ENCODE measurements at places on chromosomes 3 and 15.

DNA sequence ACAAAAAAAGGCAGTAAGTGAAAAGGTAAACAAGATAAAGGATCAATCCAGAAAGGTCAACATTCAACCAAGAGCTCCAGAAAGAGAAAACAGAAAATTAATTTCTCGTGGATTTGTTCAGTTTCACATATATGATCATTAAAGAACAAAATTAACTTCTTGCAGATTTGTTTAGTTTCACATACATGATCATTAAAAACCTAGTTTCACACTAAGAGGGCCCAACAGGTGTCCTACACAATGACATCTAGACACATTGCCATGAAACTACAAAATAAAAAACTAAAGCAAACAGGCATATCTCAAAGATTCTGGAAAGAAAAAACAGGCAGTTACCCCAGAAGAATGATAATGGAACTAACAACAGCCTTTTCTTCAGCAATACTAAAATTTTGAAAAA, 22.1 kb downstream of the PHC3 start:
- no peak for DNase-seq

GRCh38 chr15:98304371-98304770, 343.9 kb downstream of the ARRDC4 start:
- DNase-seq: no peak

- DNase-seq: no peak
Observed at GRCh38 chr15:85689729-85690128, 105.0 kb downstream of the KLHL25 start.

- DNase-seq: no peak
Observed at GRCh38 chr3:126050626-126051025, 33.3 kb downstream of the SLC41A3 start.

GRCh38 chr15:68158046-68158628, 47.0 kb downstream of the CALML4 start:
- DNase-seq: peak; percentile 10

GRCh38 chr3:157493627-157494550, 9.3 kb downstream of the VEPH1 start:
- peak; percentile 78 for DNase-seq

GRCh38 chr3:141469720-141470119, 17.1 kb upstream of the RASA2 start:
- DNase-seq: no peak

- DNase-seq: no peak
Observed at GRCh38 chr3:104820959-104821358, 545.8 kb upstream of the ALCAM start.

DNA sequence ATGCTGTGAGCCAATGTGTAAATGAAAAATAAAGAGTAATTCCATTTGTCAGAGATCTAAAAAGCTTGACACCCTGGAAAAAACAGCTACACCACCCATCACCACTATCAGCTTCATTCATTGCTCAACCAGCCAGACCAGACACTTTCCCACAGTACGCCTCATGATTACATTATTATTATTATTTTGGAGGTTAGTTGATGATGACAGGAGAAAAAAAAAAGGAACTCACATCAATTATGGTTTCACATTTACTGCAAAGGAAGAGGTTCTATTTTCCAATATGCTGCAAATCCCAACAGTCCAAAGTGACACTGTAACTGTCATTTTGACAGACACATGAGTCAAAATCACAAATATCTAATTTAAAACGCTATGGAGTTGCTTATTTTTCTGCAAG, 134.7 kb upstream of the TSC22D2 start:
- no peak for DNase-seq

GRCh38 chr3:130342821-130343661, 2.4 kb upstream of the COL6A5 start:
- no peak for DNase-seq

- no peak for DNase-seq
Observed at GRCh38 chr15:64618540-64618939, 156.8 kb downstream of the RBPMS2 start.

GRCh38 chr15:61084944-61085367, 144.1 kb downstream of the RORA start:
- DNase-seq: no peak

DNA sequence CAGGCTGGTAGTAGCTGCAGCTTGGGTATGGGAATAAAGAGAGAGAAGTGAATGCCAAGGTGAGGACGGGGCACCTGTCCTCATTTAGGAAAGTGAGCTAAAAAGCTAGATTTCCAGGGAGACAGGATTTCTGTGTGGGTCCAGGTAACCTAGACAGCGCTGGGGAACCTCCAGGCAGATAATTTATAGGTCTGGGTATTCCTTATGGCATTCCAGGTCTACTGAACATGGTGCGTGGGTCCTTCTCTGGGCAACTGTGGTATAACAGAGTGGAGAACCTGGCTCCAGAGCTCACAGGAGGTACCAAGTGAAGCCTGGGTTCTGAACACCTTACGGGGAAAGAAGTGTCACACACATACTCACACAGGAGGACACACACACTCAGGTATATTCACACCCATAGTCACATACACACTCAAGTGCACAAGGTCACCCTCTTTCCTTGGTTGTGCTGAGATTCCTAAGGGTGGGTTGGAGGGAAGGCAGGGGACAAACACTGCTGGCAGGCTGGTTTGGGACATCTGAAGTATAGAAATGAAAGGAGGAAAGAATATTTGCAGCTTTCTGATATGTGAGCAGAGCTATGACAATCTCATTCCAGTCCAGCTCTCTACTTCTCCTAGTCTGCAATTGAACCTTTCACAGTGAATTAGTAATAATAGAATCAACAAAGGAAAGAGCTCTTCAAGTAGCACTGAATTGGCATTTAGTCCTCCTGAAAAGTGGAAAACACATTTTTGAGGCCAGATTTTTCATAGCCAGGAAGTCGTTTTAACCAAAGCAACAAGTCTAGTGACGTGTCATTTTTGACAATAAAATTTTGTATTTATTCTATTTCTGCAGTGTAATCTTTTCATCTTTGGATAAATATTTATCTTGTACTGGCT, 37.4 kb upstream of the ITGA11 start:
- no peak for DNase-seq

DNA sequence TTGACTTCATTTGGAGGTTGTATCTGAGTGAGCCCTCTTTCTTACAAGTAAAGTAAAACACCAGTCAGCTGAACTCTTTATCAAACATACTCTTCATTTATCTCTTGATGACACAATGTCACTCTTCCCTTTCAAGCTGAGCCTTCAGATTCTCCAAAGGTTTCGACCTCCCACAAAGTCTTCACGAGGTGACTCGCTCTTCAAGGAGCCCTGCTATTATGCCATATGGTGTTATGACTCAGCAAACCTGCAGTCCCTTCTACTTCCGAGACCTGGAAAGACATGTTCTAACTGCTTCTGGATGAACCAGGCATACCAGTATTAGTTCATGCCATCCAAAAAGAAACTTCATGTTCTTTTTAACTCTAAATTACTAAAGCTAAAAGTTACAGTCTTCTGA, 23.1 kb downstream of the AADAC start:
- peak; percentile 76 for DNase-seq

DNA sequence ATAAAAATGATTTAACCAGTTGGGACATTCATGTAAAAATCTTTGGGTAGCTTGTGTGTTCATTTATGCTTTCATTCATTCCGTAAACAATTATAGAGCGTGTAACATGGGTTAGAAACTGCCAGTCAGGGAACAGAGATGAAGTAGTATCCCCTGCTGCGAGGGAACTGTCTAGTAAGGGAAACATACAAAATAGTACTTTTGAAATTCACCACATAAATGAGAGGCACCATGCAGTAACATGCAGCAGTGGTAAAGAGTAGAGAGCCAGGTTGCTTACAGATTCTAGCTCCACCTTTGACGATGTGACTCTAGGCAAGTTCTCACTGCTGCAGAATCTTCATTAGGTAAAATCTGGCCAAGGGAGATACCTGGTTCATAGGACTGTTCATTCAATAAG, 938 bp downstream of the DZIP3 start:
- DNase-seq: peak; percentile 6

DNA sequence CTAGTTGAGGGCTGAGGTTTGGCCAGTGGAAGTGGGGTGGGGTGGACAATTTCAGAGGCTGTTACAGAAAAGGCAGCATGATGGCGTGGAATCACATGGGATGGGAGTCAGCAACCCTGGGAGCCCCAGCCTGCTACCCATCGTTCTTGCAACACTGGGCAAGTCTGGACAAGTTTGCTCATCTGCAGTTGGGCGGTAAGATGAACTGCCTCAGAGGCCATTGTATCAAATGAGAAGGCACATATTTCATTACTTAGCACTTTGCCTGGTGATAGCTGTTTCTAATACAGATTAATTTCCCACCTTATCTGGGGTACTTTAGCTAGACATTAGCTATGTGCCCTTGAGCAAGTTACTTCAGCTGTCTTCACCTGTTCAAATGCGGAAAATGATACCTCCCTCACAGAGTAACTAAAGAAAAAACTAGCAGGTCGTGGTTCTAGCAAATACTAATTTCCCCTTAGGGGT, 248.9 kb downstream of the THSD4 start:
- peak; percentile 21 for DNase-seq

DNA sequence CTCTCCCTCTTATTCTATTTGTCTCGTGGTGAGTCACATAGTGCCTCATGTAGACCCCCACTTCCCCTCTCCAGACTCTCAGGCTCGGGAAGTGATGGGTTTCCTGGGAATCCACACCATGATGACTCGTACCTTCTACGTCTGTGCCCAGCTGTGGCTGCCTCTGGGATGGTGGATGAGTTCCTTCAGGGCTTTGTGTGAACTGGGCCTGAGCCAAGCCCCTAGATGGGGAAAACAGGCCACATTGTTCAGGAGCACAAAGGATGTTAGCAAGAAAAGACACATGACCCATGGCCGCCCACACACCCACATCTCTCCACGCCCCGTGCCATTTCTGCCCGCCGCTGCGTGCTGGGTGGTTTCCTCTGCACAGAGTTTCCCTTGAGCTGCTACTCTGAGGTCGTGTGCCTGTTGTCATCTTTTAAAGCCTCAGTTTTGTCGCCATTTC, 10.5 kb downstream of the ISG20 start:
- peak; percentile 57 for DNase-seq

DNA sequence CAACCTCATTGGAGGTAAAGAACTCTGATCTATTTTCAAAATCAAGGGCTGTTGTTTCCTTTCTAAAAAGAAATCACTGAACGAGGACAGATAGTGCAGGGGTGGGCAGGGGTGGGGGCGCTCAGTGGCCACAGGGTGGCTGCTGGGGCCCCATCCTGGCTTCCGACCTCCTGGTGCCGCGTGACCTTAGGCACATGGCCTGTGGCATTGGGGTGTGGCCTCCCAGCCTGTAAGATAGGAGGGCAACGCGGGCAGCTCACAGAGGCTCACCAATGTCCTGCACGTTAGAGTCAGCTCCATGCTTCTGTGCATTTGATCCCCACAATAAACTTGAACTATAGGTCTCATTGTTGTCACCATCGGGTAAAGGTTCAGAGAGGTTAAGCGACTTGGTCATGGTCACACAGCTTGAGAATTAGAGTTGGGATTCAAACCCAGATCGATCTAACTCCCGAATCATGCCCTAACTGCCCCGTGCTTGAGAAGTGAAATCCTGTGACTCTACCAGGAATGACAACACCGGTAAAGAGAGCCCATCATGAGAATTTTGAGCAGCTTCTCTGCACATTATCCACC, 148.0 kb upstream of the SLC6A11 start:
- DNase-seq: no peak

DNA sequence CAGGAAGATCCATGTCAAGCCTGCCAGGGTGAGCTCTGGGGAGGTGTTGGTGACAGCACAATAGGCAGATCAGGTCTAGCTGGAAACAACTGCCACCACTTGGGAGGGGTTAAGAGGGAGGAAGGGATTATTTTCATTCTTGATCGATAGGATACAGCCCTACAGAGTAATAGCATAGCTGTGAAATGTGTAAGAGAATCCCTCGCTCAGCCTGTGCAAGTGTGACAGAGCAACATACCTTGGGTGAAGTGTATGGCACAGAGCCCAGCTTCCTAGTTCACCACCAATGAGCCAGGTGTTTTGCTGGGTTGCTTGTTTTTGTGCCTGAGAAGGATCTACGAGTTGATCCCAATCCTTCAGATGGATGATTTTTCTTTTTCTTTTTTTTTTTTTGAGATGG, 9.2 kb upstream of the DCUN1D1 start:
- no peak for DNase-seq

DNA sequence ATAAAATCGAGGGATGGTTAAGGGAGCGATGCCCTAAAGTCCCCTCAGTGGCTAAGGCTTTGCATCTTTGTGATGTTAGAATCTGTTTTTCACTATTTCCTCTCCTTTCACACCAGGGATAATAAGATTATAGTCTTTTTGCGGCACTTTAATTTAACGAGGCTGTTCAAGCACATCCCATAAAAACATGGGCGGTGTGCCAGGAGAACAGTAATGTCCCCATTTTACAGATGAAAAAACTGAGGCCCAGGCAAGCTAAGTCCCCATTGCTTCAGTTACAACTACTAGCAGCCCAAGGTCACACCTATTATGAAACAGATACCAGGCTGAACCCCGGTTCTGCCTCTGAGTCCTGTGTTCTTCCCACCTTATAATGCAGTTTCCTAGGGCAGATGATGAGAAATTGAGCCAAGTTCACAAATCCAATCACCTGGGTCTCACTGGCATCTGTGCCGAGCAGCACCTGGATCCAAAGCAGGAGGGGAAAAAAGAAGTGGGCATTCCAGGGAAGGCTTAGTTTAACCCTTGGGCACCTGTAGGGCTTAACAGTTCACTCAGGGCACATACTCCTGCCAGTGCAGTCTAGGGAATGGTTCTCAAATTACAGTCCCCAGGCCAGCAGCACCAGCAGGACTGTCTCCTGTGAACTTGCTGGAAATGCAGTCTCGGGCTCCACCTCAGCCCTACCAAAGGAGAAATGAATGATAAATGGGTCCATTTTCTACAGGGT, 169.3 kb downstream of the RAB11A start:
- DNase-seq: peak; percentile 3

GRCh38 chr15:85920956-85921355, 126.2 kb upstream of the KLHL25 start:
- DNase-seq: no peak

- DNase-seq: peak; percentile 33
Observed at GRCh38 chr3:45497963-45498362, 96.6 kb upstream of the LIMD1 start.

DNA sequence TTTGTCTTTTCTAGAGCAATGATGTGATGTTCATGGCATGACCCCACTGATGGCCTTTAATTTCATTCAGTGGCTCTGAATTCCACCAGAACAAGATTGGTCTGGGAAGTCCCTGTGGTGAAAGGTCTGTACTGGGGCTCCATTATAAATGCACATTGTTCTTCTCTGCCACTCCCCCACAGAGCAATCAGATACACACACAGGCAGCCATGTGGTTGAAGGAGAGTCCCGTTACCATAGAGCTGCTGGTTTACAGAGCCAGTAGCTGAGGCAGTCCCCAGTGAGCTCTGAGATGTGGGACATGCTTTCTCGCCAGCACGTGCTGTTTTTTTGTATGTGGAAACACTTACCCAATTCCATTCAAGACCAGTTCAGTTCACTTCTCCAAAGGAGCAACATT, 172.7 kb upstream of the TRIM42 start:
- peak; percentile 85 for DNase-seq

- no peak for DNase-seq
Observed at GRCh38 chr3:128988286-128988685, 5.6 kb downstream of the CFAP92 start.

- no peak for DNase-seq
Observed at GRCh38 chr15:32936283-32936918, 218.6 kb downstream of the GREM1 start.

- peak; percentile 32 for DNase-seq
Observed at GRCh38 chr15:51536965-51537574, 85.5 kb downstream of the DMXL2 start.

GRCh38 chr3:125125821-125126245, 70.0 kb upstream of the HEG1 start:
- DNase-seq: no peak
